ENCODE measurements at places on chromosomes 1 and 21. TPM values are rescaled to one million over a fixed set of nuclear protein-coding genes. Genes with fewer than 3 reads are reported as not detected.
A peak's percentile ranks its signal among the peaks of the same experiment; 100 is the strongest.

DNA sequence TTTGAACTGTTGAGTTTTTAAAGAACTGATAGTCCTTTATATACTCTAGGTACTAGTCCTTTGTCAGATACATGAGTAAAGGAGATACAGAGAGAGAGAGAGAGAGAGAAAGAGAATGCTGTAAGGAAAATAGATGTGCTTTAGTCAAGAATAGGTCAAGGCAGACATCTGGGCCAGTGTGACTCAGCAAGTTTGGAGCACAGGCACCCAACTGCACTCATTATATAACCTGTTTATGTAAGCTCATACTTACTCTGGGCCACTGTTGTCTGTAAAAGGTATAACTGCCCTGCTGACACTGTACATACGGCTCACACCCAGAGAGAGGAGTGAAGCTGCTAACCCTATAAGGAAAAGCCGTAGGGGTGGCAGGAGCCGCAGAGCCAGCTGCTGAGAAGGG, 32.2 kb upstream of the AKT3 start:
- DNase-seq = no peak

The SERTAD4 gene
- 1.6 TPM for total RNA-seq

DNA sequence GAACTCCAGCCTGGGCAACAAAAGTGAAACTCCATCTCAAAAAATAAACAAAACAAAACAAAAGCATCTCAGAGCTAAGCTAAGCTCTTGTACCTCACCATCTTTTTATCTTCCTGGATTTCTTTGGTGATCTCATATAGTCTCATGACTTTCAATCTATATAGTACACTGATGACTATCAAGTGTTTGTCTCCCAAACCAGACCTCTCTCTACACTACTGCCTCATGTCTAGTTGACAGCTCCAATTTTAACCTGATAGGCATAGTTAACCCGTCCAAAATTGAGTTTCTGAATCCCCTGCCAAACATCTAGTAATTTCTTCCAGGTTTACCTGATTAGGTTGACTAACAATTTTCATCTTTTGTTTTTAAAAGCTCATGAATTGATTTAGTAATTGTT, 151.7 kb downstream of the COP1 start:
- no peak for DNase-seq

DNA sequence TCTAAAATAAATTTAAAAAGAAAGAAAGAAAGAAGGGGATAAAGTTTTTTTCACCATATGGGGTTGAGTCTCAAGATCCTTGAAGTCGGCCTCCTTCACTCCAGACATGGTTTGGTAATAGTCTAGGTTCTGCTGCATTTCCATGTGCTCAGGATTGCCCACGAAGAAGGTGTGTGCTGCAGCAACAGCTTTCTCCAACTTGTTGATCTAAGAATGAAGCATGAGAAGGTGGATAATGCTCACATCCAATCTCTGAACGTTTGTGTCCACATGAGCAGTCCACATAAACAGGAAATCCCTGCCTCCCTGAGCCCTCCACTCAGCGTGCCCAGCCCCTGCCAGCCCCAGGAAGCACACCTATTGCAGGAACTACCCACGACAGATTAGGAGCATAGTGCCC, 4.6 kb downstream of the P3H1 start:
- DNase-seq = no peak

DNA sequence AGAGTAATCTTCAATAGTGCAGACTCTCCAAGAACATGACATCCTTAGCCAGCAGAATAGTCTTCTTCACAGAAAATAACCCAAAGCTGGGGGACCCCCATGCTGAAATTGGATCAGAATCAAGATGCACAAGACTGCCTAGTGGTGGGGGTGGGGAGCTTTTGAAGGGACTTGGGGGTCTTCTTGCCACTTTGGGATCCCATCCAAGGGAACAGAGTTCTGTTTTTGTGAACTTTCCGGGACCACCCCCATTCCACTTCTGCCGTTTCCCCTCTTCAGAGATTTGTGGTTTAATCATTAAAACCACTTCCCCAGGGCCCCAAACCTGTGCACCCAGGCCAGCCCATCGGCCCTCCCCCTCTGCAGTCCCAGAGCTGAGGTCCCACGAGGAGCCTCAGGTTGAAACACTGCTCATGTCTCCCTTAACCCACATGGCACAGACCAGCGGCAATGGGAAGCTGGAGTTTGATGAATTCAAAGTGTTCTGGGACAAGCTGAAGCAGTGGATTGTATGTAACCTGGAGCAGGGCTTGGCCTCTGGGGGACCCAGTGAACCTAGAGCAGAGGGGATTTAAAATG, 44.9 kb downstream of the CAPN9 start:
- no peak for DNase-seq

The RIPK4 gene
- total RNA-seq = 9.2 TPM

The AGO1 gene
- 65.1 TPM for total RNA-seq

GRCh38 chr1:102751111-102751510, 357.2 kb downstream of the COL11A1 start:
- DNase-seq = no peak

- no peak for DNase-seq
Observed at GRCh38 chr1:156502391-156502893, 1.9 kb upstream of the MEF2D start.

The FCN3 gene
- total RNA-seq = not detected

- DNase-seq = no peak
Observed at GRCh38 chr1:8017495-8018197, 8.5 kb downstream of the ERRFI1 start.

DNA sequence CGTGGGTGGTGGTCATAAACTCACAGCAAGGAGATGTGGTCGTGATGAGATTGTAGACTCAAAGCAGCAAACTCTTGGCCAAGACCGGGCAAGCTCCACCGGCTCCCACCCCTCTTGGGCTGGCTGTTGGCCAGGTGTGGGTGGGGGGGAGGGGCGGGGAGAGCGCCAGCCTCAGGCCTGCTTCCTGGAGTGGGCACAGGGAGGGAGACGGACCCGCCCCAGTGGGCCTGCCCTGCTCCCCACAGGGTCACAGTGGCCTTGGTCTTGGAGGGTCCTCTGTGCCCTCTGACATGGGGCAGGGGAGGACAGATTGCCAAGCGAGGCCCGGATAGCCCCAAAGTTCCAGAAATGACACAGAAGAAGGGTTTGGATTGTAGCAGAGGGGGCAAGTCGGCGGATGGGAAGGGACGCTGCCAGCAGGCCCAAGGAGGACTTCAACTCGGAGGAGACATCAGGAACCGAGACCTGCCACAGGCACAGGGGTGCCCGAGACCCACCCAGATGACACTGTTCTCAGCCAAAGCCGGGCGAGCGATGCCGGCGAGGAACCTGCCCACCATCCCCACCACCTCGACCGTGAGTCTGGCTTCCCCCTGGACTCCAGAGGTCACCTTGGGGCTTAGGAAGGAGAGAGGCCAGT, 85.4 kb upstream of the ACTRT2 start:
- DNase-seq = no peak

DNA sequence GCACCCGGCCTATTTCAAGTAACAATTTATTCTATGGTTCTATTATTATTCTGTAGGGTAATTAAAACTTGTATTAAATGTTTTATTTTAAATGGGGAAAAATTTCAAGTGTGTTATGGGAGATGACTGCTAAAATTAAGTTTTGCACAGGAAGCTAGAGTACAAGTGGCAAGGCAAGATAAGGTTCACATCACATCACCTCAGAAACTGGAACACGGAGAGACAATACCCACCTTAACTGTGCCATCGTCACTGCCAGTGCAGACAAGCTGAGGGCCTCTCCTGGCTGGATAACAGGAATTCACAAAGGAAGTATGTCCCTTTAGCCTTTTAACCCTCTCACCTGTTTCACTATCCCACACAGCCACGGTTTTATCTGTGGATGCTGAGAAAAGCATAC, 7.6 kb downstream of the SNRNP40 start:
- DNase-seq = no peak

DNA sequence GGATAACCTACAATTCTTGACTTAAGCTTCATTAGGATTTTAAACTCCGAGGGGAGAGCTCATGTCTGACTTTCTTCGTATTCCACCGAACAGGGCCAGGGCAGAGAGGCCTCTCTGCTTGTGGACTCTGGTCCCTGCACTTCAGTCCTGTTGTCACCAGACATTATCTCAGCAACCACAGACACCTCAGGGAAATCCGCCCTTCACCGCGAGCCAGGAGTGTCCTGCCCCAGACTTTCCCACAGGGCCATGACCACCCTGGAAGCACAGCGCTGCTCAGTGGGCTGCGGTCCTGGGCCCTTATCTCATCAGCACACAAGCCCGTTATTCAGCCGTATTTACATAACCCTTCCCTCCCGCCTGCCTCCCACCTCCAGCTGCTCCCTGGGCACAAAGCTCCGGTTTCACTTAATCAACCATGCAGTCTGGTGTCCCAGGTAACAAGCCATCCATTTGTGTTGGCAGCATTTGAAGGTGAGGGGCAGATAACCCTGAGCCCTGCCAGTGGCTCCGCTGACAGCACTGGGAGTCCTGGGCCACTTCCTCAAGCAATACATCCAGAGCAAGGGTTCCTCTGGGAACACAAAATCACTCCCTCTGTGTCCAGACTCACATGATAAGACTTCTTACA, 122.8 kb upstream of the RAB4A start:
- peak; percentile 60 for DNase-seq

DNA sequence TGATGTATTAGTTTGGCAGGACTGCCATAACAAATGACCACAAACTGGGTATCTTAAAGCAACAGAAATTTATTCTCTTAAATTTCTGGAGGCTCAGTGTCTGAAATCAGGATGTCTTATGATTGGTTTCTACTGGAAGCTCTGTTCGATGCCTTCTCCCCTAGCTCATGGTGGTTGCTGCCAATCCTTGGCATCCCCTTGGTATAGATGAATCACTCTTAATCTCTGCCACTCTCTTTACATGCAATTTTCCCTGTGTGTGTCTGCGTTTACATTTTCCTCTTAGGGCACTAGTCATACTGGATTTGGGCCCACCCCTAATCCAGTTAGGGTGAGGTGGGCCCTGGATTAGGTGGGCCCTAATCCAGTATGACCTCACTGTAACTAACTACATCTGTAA, 54.7 kb upstream of the MPC2 start:
- no peak for DNase-seq

The ST6GALNAC3 gene
- total RNA-seq = 11.6 TPM

DNA sequence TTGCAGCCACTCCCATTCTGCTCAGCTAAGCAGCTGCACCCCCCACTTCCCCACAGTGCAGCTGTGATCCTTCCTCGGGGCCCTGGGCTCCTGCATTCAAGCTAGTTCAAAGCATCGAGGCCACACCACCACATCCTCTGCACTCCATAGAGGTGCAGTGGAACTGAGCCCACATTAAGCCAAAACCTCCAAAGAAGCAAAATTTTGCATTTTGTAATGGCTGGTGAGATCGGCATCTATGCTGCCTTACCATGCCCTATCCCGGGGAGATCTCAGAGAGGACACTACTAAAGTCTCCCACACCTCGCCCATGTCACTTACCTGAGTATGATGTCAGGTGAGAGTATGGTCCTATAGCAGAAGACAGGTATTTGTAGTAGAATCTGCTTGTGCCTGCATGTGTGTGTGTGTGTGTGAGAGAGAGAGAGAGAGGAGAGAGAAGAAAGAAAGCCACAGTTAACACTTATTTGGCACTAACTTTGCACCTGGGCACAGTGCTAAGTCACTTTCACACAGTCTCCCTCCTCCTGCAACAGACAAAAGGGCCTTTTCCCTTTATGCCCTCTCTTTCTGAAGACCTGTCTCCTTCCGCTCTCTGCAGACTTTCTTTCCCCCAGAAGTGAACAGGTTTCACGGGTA, 89.8 kb downstream of the KIF14 start:
- no peak for DNase-seq

- no peak for DNase-seq
Observed at GRCh38 chr21:28801906-28802305, 190.8 kb downstream of the LTN1 start.

DNA sequence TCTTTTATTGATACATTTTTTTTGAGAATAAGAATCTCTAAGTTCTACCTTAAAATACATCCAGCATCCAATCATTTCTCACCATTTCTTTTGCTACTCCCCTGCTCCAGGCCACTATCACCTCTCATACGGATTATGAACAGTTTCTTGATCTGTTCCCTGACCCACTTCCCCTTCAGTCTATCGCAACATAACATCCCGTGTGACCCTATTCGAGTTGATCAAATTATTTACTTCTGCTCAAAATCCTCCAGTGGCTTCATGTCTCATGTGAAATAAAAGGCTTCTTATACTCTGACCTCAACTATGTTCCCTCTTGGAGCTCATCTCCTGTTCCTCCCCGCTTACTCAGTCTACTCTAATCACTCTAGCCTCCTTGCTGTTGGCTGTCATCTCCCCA, 5.2 kb downstream of the ALG14 start:
- no peak for DNase-seq

- DNase-seq = no peak
Observed at GRCh38 chr1:76786222-76786621, 81.1 kb upstream of the ST6GALNAC5 start.

GRCh38 chr1:172966844-172967540, 83.7 kb downstream of the TNFSF18 start:
- DNase-seq = no peak

The LCE3D gene
- total RNA-seq = not detected

DNA sequence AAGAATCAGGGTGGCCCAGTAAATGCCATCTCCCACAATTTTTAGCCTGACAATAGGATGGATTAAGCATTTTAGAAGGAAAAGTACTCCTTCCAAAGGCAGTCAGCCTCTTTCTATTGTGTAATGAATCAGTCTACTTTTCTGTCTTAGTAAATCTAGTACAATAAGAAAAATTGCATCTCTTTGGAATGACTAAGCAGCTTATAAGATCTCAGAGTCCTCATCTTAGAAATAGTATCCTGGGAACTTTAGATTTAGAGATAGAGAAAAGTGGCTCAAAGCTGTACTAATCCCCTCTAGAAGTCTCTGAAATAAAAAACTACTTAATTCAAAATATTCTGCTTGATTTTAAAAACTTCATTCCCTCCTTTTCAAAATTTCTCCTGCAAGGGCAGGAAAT, 81.4 kb downstream of the SLC44A5 start:
- no peak for DNase-seq

The TFAP2E gene
- 1.4 TPM for total RNA-seq

GRCh38 chr1:72851597-72851996, 569.3 kb upstream of the NEGR1 start:
- DNase-seq = no peak

DNA sequence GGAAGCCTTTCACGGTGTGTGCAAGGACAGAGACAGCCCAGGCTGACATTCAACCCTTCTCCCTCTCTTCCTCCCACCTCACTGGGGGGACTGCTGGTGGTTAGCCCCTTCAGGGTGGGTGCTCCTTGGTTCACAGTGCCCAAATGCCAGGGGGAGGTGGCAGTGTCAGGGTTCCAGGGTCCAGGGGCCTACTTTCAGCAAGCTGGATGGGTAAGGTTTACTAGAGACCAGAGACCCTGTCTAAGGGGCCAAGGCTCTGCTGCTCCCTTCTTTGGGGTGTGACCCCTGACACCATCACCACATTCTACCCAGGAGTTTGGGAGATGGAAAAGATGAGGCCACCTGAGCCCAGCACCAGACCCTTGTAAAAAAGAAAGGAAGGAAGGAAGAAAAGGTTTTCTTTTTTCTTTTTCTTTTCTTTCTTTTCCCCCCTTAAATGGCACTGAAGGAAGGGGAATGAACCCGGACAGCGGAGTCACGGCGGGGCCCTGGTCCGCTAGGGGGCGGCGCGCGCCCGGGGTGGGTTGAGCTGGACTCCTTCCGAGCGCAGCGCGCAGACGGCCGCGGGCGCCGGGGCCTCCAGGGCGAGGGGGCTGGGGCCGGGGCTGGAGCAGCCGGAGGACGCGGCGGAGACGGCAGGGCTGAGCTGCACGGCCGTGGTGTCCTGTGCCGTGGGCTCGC, 18.8 kb downstream of the KNCN start:
- DNase-seq = peak; percentile 85
